ENCODE measurements at places on chromosomes 1 and 21.

DNA sequence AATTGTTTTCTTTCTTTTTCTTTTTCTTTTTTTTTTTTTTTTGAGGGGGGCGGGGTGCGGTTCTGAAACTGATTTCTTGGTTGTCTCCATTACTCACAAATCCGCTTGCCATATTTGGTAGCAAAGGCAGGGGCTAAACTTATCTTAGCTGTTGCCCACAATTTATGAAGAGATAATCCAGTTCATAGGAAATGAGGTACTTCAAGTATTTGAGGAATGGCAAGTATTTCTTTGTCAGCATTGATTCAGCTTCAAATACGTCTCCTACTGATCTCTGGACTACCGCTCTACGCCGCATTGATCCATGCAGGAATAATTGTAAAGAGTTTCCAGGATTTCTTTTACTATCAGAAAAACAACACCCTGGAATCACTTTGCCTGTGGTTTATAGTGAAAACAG is 289.2 kb upstream of the DPYD start:
- no peak for DNase-seq

DNA sequence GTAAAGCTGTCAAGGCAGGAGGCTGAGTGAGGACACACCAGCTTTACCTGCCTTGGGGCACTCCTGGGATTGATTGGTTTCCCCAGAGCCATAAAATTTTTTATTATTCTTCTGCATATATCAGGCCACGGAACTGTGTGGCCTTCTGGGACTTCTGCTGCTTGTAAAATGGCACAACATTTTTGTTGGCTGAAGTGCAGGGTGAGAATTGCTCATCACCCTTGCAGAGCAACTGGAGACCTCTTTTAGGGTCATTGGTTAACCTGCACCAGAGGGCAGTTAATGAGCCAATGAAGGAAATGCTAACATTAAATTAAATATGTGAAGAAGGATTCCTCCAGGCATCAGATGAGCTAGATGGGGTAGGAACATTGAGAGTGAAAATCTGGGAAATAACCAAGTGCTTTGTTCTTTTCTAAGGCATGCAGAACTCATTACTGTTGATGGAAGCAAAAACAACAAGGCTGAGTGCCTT is 87.7 kb downstream of the LTN1 start:
- DNase-seq = no peak

- DNase-seq = peak; percentile 86
These were observed 8.6 kb downstream of the RO60 start for GRCh38 chr1:193068013-193068412.

DNA sequence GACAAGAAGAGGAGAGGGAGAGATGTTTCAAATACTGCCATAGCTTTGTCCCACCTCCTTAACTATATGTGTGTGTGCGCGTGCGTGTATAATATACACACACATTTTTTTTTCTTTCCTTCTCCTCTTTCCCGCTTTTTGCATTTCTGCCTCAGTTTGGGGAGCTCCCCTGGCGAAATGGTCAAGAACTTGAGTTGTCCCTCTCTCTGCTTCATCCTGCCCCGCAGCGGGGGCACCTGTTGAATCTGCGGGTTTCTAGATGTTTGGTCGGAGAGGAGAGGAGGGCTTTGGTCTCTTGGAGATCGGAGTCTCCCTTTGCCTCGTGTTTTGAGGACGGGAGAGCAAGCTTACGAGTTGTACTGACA is 504 bp downstream of the SCCPDH start:
- peak; percentile 79 for DNase-seq

- no peak for DNase-seq
These were observed 74.6 kb downstream of the DISP1 start for GRCh38 chr1:222889440-222889839.

GRCh38 chr1:34714386-34714785 is 40.5 kb upstream of the GJB5 start:
- no peak for DNase-seq

DNA sequence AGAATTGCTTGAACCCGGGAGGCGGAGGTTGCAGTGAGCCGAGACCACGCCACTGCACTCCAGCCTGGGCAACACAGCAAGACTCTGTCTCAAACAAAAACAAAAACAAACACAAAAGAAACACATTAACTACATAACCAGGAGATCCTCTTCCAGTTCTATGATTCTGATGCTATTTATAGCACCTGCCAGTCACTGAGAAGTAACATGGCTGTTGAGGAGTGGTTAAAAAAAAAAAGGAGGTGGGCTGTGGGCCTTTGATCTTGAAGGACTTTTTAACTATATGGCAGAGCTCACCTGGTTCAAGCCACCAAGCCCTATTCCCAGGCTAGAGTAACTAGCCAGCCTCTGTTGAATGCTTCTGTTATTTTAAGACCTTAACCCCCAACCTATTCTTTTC is 148.8 kb downstream of the ZBTB18 start:
- DNase-seq = no peak

DNA sequence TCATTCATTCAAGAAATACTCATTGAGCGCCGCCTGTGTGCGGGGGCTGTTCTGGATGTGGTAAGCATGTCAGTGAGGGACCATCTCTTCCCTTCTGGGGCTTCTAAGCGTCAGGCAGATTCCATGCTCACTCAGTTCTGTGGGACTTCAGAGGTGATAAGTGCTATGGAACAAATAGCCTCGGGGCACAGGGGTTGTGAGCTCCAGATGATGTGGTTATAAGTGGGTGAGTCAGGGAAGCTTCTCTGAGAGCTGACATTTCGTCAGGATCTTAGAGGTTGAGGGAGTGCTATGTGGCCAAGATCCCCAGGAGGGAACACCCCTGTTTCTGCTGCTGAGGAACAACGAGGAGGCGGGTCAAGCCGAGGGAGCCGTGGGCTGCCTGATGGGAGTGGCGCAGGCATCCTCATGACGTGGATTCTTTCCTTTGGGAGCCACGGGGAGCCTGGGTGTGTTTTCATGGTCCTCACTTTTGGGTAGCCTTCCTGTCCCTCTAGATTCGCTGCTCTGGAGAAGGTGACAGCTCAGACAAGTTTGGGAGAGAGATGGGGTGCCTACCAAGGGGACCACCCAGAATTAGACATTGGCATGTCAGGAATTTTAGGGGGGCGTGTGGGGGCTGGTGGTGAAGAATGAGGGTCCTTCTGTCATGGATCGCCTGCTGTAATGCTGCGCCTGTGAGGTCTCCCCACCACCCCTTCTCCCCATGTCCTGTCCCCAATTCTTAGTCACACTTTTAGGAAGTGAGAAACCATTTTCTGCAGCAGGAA is 38.5 kb downstream of the HUNK start:
- no peak for DNase-seq

DNA sequence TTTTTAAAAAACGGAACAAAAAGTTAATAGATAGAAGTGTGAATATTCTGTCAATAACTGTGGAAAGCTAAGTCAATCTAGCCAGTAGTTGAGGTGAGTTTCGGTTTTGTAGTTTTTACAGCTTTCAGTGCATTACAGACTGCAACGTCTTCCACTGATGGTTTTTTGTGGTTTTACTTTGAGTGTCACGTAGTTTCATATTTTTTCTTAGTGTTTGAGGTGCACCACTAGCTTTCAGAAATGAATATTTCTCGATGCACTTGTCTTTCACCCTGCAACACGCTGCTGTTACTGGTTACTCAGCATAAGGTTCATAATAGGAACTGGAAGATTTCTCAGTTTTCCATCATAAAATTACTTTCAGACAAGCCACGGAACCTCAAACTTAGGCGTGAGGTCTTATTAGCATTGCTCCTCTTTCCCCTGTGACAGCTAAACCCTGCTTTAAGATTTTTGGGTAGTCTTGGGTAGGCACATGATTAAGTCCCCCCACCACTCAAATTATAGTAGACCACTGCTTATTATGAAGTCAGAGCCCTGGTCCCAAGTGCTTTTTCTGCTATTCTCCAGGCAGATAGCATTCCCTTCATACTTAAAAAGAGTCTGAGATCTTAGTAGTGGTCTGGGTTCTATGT is 1412.7 kb downstream of the KCNT2 start:
- DNase-seq = no peak

GRCh38 chr1:12778907-12779306 is 5.4 kb downstream of the PRAMEF12 start:
- no peak for DNase-seq

DNA sequence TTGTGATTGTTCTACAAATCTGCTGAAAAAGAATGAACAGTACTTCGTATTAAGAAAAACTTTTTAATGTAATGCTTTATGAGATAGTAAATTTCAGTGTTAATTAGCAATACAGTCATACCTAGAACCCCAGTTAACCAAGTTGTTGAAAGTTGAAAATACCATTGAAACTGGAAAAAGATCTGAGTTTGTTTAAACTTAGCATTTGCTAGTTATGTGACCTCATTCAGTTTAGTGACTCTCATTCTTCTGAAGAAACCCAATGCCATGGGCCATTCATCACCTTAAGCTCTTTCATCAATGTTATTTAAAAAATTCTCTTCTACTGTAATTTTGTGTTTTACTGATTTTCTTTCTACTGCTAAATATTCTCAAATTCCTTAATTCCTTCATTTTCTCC is 20.2 kb downstream of the RCOR3 start:
- DNase-seq = no peak

DNA sequence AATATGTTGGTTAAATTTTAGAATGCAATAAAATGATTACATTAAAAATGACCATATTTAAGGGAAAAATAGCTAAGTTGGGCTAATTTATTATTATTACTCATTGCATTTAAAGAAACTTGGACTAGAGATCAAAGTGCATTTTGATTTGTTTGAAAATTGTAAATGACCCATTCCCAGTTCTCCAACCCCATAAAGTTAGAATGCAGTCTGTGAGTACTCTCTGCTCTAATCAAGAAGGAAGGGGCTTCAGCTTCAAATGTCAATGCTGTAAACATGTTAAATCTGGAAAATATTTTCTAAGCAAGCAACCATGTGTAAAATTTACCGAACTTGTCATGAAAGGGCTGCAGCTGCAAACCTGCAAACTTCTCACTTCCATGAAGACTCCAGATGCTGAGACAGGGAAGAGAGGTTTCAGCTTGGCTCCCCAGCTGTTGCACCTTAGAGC is 232.7 kb downstream of the TTLL7 start:
- no peak for DNase-seq

- peak; percentile 66 for DNase-seq
These were observed 11.4 kb upstream of the RGS16 start for GRCh38 chr1:182615468-182616129.
